CD4-positive, alpha-beta T cell treated with Interleukin-6 at 100 ng/mL for 8 hours (primary cell): ENCODE measurements at places on chromosomes 7 and 10.

- DNase-seq, result no peak
Observed at GRCh38 chr10:129550658-129551057, 83.6 kb downstream of the MGMT start.

GRCh38 chr10:16968416-16969041 lies 151.3 kb upstream of the RSU1 start:
- DNase-seq, result no peak

DNA sequence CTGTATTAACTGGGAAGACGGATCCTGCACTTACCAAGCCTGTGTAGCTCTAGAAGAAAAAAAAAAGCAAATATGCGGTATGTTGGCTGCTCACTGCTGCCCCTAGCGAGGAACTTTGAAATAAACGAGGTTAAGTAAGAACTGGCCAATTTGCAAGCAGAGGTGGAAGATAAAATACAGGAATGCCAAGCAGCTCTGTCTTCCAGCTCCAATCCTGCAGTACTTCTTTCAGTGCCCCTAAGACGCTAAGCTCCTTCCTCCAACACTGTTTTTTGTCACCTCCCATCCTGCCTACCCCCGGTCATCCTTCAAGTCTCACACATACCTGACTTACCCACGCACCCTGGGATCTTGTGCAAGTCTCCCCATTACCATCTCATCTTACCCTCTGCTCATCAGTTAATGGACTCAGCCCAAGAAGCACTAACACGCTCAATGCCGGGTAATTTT lies 809 bp downstream of the C10orf143 start:
- peak; percentile 77 for DNase-seq

- DNase-seq, result no peak
Observed at GRCh38 chr10:29826801-29827450, 192.2 kb upstream of the SVIL start.

DNA sequence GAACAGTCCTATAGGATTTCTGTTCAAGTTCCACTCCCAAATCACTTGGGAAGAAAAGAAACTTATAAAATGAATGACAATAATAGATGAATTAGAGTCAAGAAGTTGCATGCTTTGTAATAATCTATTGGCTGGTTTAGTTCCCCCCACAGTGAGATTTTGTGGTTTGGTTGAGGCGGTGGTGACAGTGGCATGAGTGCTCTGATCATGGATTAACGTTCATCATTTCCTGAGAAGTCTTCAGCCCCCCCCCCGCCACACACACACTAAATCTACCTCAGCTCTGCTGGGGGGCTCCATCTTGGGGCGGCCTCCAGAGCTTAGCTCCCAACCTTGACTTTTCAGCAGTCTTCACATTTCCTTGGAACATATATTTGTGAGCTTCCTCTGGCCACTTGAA lies 121.7 kb downstream of the ABCA13 start:
- DNase-seq, result no peak
